Activated CD8-positive, alpha-beta memory T cell treated with anti-CD3 and anti-CD28 coated beads, Interleukin-2, amount 50 U/mL, for 4 hours (primary cell): ENCODE measurements at places on chromosomes 3 and 15.
A peak's percentile ranks its signal among the peaks of the same experiment; 100 is the strongest.

DNA sequence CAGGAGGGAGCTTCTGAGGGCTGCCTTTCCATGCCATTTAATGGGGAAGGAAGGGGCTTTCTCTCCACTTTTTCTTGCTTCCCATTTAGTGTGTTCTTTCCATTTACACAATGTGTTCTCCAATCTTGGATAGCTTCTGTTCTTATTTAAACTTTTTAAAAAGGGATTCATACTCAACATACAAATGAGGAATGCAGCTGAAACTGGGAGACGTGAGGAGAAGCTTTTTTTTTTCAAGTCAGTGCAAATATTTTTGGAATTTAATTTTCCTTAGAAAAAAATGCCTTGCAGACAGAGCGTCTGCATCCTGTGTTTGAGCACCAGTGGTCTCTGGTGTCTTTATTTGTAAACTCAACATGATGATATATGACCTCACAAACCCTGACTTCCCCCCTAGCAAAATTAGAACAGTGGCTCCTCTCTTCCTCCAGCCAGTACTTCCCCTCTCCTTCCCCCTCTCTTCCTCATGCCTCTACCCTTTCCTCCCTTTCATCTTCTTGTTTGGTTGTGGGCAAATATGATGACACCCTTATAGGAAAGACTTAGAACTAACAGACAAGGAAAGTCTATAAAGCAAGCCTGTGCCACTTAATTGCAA is 48.1 kb upstream of the PCSK6 start:
- no peak for DNase-seq

- DNase-seq, result no peak
These were observed 346.6 kb downstream of the ZBTB20 start for GRCh38 chr3:114800272-114801031.

DNA sequence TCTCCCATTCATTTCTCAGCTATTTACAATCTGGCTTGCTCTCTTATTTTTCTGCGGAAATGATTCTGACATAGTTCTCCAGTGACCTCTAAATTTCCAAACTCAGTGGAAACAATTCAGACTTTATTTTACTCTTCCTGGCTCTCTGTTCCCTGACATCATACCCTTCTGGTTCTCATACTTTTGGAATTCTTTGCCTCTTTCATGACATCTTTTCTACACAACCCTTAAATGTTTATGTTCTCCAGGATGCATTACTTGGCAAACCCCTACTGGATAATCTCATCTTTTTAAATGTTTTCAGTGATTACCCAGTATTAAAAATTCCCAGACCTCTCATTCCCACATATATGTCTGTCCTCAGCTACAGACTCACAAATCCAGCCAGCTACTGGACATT is 23.9 kb upstream of the PLSCR4 start:
- no peak for DNase-seq

DNA sequence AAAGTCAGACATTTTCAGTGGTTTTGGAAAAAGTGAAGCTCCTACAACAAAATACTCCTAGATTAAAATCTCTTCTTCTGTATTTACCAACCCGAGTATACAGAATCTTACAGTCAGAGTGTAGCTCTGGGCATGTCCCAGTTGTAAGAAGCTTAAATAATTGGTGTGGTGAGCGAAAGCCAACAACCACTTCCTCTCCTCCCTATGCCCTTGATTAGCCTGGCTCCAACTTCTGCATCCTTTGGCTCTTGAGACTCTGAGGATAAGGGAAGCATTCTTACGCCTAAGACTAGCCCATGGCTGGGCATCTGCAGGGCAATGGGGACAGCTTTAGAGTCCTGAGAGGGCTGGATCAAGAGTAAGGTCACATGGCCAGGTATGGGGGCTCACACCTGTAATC is 25.5 kb downstream of the RFT1 start:
- DNase-seq, result no peak

GRCh38 chr3:4340411-4341335 is 37.5 kb downstream of the SETMAR start:
- no peak for DNase-seq

DNA sequence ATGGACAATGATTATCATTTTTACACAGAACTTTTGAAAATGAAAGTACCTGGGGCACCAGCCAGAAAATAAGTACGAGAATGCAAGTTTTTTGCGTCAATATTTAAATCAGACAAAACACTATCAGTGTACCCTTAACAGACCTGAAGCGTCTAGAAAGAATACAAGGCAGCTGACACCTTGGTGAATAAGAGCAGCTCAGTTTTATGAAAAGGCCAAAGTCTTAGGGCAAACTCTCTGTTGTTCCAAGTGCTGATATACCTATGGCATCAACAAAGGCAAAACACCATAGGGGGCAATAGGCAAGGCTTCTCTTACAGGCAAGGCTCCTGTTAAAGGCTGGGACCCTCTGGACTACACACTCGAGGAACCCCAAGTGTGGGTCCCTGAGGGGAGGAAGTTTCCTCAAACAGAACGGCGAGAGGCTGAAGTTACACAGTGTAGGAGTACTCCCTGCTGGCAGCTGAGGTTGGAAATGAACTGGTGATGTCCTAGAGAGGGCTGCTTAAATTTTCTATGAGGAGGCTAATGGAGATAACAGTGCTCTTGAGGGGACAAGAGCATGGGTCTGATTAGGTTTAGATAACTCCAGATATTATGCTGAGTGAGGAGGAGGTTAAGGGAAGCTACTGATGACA is 291.0 kb downstream of the TIGIT start:
- no peak for DNase-seq

GRCh38 chr15:31347067-31347975 is 20.7 kb downstream of the KLF13 start:
- peak; percentile 85 for DNase-seq

DNA sequence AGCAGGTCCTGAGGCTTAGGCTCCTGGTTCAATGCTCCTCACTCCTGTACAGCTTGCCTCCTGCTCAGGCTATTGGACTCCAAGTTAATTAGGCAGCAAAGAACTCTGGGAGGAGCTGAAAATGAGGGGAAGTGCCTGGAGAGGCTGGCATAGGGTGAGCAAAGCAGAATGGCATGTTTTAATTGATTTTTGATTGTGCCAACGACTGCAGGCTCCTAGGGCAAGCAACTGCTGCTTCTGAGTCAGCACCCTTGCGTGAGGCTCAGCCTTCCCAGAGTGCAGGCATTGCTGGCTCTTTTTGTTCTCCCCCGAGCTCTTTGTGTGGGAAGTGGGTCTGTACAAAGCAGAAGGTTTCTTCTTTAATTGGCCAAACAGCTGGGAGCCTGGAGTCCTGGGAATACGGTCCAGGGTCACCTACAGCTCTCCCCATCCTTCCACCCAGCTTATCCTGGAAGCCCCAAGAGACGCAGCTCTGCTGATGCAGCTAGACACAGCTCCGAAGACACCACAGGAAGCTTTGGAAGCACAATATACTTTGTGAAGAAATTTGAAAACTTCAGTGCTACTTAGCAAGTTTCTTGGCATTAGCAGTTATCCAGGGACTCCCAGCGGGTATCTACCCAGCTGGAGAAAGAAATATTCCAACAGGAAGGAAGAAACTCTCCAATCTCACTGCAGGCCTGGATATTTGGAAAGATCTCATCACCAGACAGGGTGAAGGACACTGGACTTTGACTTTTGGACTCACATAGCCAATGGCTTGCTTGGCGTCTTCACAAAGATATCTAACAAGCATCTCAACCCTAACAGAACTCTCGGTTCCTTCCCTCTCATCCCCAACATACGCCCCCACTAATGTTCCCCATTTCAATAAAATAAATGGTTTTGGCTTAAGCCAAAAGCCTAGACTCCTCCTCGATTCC is 76.8 kb downstream of the BDH1 start:
- DNase-seq, result no peak

DNA sequence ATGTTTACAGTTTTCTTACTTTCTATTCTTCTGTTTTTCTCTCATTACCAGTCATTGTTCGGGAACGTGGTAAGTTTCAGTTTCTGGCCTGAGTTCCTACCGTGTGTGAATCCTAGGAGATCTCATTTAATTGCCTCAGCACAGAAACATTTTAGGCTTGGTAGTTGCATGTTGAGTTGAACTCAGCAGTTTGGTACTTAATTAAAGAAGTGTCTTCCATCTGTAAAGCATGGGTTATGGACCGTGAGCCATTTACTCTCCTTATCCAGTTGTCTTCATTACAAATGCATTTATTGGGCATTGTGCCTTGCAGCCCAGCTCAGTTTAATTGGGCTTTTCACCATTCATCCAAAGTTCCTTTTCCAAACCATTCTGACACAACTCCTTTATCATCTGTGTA is 142.1 kb upstream of the CHRM5 start:
- no peak for DNase-seq

DNA sequence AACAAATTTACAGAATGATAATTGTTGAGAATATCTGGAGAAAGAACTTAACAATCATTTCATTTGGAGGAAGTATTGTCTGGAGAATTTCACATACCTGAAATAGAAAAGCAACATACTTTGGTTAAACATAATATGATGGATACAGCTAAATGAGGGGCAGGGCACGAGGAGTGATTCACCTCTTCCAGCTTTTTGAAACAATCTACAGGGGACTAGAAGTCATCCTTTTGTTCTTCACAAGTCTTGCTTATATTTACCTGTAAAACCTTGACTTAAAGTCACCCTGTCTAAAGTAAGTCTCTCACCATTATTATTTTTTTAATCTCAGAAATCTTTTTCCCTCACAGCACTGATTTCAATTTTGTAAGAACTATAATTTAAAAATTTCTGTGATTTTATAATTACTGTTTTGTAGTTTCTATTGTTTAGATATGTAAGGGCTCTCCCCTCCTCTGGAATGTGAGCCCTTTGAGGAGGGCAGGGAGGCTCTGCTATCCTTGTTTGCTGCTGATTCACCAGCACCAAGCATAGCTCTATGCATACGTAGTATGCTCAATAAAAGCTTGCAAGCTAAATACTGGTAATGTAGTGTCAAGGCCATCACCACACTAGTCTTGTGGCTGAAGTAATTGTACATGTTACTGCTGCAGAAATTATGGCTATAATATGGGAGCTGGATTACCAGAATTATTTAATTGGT is 193.9 kb upstream of the THRB start:
- DNase-seq, result no peak

- DNase-seq, result no peak
These were observed 6.3 kb upstream of the PLXND1 start for GRCh38 chr3:129612534-129613366.

- no peak for DNase-seq
These were observed 607.5 kb upstream of the NAALADL2 start for GRCh38 chr3:174251681-174252080.

- DNase-seq, result no peak
These were observed 295.8 kb downstream of the GBE1 start for GRCh38 chr3:81465510-81466200.
